B cell (primary cell): ENCODE measurements at places on chromosomes 11 and 22.

DNA sequence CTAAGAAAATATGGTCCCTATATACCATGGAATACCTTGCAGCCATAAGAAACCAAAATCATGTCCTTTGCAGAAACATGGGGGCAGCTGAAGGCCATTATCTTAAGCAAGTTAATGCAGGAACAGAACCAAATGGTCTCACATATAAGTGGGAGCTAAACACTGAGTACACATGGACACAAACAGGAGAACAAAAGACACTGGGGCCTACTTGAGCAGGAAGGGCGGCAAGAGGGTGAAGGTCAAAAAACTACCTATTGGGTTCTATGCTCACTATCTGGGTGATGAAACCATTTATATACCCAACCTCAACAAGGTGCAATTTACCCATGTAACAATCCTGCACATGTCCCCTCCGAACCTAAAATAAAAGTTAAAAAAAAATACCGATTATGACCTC lies 22.5 kb downstream of the GAS2 start:
- H3K4me1 ChIP-seq, result no peaks in the 10 kb centered on the region
- DNase-seq, result no peak
- H3K27ac ChIP-seq, result no peak overlapping the region
- no peaks in the 10 kb centered on the region for H3K27me3 ChIP-seq
- no peak overlapping the region for H3K4me3 ChIP-seq

- H3K27ac ChIP-seq, result no peak overlapping the region
- no peaks in the 10 kb centered on the region for H3K36me3 ChIP-seq
- DNase-seq, result no peak
- no peak overlapping the region for H3K4me3 ChIP-seq
- H3K4me1 ChIP-seq, result no peaks in the 10 kb centered on the region
These were observed 876.0 kb downstream of the METTL15 start for GRCh38 chr11:28984231-28984630.

DNA sequence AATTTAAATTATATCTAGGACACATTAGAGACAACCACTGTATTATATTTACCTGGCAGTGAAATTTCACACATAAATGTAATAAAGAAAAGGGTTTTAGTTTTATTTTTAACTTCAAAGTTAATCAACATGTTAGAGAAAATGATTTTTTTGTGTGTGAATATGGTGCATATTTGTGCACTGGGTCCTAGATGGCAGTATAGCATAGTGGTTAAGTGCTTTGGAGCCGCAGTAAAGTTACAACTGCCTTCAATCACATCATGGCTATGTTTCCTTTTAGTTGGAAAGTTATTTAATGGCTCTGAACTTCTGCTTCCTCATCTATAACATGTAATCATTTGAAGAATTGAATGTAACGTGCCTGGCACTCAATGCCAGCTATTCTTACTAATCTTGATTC lies 108.9 kb upstream of the DDI1 start:
- DNase-seq, result no peak
- no peaks in the 10 kb centered on the region for H3K27me3 ChIP-seq
- H3K4me3 ChIP-seq, result no peak overlapping the region

- H3K4me1 ChIP-seq, result peaks cover 12% of the 10 kb centered on the region
- no peaks in the 10 kb centered on the region for H3K36me3 ChIP-seq
- H3K4me3 ChIP-seq, result no peak overlapping the region
- no peak overlapping the region for H3K27ac ChIP-seq
- H3K27me3 ChIP-seq, result no peaks in the 10 kb centered on the region
- DNase-seq, result peak; percentile 84
These were observed 10.9 kb upstream of the APOBEC3C start for GRCh38 chr22:39003165-39003638.

- no peaks in the 10 kb centered on the region for H3K4me1 ChIP-seq
- H3K36me3 ChIP-seq, result no peaks in the 10 kb centered on the region
- H3K27me3 ChIP-seq, result peaks cover 2% of the 10 kb centered on the region
- H3K4me3 ChIP-seq, result no peak overlapping the region
These were observed 266.4 kb upstream of the NCAM1 start for GRCh38 chr11:112694813-112695212.

GRCh38 chr11:48087974-48088681 lies 107.8 kb downstream of the PTPRJ start:
- no peaks in the 10 kb centered on the region for H3K36me3 ChIP-seq
- H3K4me3 ChIP-seq, result no peak overlapping the region
- peaks cover 19% of the 10 kb centered on the region for H3K4me1 ChIP-seq
- H3K27ac ChIP-seq, result no peak overlapping the region
- no peaks in the 10 kb centered on the region for H3K27me3 ChIP-seq

DNA sequence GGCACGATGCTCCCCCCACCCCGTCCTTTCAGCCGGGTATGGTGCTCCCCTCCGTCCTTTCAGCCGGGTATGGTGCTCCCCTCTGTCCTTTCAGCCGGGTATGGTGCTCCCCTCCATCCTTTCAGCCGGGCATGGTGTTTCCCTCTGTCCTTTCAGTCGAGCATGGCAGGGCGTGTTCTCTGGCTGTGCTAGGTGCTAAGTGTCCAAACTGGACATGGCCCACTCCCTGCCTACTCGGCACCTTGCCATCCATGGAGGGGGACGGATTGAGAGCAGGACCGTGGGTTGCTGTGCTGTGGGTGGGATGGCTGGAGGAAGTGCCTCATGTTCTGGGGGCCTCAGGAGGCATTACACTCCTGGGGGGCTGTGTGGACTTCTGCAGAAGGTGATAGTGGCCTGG lies 45.5 kb downstream of the MUC6 start:
- H3K27ac ChIP-seq, result no peak overlapping the region
- peaks cover 65% of the 10 kb centered on the region for H3K36me3 ChIP-seq
- no peaks in the 10 kb centered on the region for H3K4me1 ChIP-seq
- DNase-seq, result no peak
- no peak overlapping the region for H3K4me3 ChIP-seq

DNA sequence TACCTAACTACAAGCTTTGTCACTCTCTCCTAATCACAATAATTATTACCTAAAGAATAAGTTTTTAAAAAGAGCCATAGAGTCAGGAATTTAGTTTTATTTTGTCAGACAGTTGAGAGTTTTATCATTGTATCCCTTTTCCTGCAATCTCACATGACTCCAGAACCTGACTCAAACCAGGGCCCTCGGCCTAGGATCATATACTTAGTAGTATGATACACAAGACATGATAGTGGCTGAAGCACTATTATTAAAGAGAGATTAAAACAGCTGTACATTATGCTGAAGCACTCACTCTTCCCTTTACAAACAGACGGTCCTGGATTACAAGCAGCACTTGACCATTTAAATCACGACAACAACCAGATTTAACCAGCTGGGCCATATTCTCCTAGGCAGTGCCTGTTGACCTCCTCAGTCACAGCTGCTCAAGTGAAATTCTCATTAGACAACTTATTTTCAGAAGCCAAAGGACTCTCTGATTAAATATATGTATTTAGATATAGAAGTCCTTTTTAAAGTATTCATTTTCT lies 44.0 kb downstream of the SOX6 start:
- no peaks in the 10 kb centered on the region for H3K36me3 ChIP-seq
- no peak overlapping the region for H3K27ac ChIP-seq
- no peaks in the 10 kb centered on the region for H3K27me3 ChIP-seq
- H3K4me3 ChIP-seq, result no peak overlapping the region
- DNase-seq, result no peak

DNA sequence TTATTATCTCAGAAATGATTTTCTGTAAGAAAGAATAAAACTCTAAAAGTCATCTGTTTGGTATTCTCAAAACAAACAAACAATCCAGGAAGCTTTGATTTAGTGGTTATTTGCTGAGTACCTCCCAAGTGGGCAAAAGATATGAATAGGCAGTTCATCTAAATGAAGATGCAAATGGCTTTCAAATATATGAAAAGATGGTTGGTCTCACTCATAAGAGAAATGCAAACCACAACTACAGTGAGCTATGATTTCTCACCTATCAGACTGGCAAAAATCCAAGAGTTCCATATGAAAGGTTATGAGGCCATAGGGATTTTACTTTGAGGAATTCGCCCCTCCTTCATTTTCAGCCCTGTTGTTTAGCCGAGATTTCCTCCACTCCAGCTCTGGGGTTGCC lies 11.3 kb upstream of the P2RY2 start:
- H3K4me1 ChIP-seq, result no peaks in the 10 kb centered on the region
- H3K4me3 ChIP-seq, result no peak overlapping the region
- no peak for DNase-seq
- no peak overlapping the region for H3K27ac ChIP-seq
- H3K36me3 ChIP-seq, result no peaks in the 10 kb centered on the region
- H3K27me3 ChIP-seq, result no peaks in the 10 kb centered on the region

- H3K36me3 ChIP-seq, result no peaks in the 10 kb centered on the region
- H3K4me3 ChIP-seq, result no peak overlapping the region
- H3K4me1 ChIP-seq, result peaks cover 3% of the 10 kb centered on the region
- H3K27ac ChIP-seq, result no peak overlapping the region
- DNase-seq, result no peak
These were observed 24.7 kb upstream of the PANX2 start for GRCh38 chr22:50145721-50146438.

DNA sequence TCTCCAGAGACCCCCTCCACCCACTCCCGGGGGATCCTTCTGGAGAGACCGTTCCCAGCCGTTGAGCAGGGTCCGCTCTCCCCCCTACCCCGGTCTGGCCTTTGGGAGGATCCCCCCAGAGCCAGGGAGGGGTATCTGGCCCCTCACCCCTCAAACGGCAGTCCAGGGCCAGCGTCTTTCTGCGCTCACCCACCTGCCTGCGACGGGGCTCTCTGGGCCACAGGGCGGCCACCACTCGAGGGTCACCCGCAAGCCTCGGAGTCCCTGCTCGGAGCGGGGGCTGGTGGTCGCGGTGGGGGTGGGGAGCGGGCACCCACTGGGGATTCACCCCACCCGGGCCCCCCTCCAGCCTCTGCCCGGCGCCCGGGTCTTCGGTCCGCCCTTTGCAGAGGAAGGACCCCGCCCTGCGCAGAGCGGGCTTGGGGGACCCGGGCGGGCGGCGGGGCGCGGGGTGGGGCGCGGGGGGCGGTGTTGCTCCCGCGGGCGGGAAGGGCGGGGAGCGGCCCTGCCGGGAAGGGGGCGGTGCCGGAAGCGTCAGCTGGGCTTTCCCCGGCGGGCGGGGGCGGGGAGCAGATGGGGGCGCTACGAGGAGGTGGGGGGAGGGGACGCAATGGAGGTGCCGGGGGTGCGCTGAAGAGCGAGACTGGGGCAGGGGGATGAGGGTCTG lies 16.6 kb downstream of the CRELD2 start:
- peak overlapping the region; percentile 94 for H3K27ac ChIP-seq
- peaks cover 54% of the 10 kb centered on the region for H3K4me1 ChIP-seq
- no peak overlapping the region for H3K4me3 ChIP-seq
- no peaks in the 10 kb centered on the region for H3K36me3 ChIP-seq

DNA sequence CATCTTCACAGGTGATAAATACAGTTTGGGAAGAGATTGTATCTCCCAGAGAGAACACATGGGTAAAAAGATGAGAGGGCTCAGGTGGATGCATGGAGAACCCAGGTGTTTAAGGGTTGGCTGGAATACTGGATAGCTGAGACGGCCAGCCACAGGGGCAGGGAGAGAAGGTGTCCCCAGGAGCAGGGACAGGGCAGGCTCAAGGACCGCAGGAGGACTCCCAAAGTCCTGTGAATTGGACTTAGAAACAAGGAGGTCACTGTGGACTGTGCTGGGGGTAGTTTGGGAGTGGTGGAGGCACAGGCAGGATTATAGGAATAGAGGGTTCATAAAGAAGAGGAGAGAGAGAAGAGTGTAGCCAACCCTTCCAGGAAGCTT lies 103.8 kb upstream of the PARVA start:
- DNase-seq, result no peak
- H3K4me1 ChIP-seq, result no peaks in the 10 kb centered on the region
- H3K4me3 ChIP-seq, result no peak overlapping the region
- H3K27me3 ChIP-seq, result no peaks in the 10 kb centered on the region
- no peak overlapping the region for H3K27ac ChIP-seq
- no peaks in the 10 kb centered on the region for H3K36me3 ChIP-seq
